Stimulated activated CD4-positive, alpha-beta T cell treated with anti-CD3 and anti-CD28 coated beads, Interleukin-12 subunit alpha, Interleukin-12 subunit beta, amount 100 ng/mL, for 24 hours (primary cell): ENCODE measurements at places on chromosomes 3 and 15.

GRCh38 chr3:113829576-113830354 is 8.8 kb upstream of the GRAMD1C start:
- no peak for DNase-seq

DNA sequence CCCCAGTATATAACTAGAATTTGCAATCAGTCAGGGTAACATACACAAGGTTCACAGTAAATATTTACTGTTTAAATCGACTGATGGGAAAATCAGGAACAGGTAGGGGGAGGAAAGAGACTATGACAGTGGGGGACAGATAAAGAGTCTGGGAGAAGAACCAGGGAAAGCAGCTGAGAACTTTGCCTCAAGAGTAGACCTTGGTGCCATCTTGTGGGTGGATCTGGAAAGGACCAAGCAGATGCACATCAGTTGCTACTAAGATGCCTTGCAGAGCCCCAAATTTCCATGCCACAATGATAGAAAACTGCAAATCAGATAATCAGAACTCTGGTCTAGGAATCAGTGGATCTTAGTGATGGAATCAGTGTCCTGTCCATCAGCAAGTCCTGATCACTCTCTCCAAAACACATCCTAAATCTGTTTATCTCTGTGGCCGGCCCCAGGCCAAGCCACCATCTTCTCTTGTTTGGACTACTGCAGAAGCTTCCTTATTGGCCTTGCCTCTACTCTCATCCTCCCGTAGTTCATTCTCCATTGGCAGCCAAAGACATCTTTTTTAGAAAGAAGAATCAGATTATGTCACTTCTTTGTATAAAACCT is 62.7 kb downstream of the PDE8A start:
- DNase-seq = no peak

GRCh38 chr3:188854772-188855149 is 317.0 kb upstream of the TPRG1 start:
- no peak for DNase-seq

DNA sequence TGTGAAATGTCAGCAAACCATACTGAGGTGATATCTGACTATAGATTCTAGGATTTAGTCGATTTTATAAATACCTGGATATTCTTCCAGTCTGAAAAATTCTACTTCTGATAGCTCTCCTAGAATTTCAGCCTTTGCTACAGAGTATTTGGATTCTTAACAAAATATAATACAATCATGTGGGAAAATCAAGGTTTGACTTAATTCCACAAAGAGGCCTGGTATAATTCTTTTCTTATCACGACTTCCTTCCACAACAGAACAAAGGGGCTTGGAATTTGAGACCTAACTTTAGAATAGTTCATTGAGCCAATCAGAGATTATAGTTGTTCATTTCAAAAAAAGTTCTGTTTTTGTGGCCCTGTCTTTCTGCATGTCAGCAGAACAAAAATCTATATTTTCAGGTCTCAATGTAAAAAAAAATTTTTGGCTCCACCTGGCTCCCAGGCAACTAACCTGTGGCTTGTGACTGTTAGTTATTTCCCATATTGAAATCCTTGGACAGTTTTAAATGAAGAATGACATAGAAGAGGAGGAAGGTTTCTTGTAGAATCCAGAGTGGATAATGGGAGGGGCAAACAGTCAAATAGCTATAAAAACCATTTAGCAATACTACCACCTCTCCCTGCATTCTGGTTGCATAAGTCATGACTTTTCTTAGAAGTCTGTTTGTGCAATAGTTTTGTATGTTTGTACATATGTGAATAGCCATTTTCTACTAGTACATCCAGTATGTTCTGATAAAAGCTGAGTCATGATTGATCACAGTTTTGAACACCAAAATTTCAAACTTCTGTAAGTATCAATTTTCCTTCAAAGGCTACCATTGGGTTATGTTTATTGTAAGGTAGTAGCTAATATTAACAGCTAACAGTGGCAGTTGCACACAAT is 4.0 kb downstream of the TM4SF1 start:
- DNase-seq = no peak

- no peak for DNase-seq
Measured at GRCh38 chr15:53576841-53577240, 182.6 kb downstream of the WDR72 start.

DNA sequence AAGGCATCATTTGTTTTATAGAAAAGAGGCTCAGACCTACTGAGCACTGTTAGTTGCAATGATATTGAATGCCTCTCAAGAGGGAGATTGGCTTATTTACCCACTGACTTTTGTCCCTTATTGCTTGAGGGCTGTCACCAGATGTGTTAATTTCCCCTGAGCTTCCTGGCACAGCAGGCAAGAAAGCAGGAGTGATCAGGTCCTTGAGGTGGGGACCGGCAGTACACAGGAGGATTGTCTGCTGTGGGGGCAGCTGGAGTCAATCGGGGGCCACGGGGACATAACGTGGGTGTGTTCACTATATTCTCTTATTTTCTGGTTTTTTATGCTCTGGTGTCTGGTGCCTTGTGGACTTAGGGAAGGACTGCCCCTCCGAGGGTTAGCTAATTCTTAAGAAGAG is 44.6 kb downstream of the GASK1A start:
- no peak for DNase-seq

DNA sequence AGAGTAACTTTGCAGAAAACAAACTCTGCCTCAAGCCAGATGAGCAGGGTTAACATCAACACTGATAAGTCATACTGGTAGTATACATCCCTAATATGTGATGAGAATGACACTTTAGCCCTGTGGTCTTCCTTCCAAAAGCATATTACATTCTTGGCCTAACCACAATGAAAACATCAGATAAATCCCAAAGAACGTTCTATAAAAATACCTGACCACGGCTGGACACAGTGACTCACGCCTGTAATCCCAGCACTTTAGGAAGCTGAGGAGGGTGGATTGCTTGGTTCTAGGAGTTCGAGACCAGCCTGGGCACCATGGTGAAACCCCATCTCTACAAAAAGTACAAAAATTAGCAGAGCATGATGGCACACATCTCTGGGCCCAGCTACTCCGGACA is 4.7 kb downstream of the TMCC1 start:
- no peak for DNase-seq

DNA sequence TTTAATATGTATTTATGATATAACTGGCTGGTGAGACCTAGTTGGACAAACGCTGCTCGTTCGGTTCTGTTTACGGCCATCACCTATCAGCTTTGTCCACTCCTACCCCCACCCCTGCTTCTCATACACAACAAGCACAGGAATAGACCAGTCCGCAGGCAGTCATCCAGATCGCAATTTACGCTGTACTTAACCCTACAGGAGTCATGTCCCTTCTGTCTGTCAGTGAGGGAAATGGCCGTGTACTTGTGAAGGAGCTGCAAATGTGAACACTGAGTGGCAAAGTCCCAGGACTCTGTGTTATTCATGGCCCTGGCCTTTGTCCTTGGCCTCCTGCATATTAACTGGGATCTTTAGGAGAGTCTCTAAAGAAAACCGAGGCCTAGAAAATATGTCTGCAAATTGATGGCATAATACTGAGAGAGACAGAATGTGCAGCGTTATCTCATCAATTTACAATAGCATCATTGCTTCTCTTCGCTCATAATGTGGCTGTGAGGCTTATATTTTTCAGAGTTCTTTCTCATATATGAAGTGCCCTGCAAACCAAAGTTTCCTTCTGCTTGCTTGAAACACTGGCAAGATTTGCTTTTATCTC is 7.2 kb upstream of the ABHD10 start:
- no peak for DNase-seq

- no peak for DNase-seq
Measured at GRCh38 chr3:3615533-3615932, 183.7 kb upstream of the LRRN1 start.

DNA sequence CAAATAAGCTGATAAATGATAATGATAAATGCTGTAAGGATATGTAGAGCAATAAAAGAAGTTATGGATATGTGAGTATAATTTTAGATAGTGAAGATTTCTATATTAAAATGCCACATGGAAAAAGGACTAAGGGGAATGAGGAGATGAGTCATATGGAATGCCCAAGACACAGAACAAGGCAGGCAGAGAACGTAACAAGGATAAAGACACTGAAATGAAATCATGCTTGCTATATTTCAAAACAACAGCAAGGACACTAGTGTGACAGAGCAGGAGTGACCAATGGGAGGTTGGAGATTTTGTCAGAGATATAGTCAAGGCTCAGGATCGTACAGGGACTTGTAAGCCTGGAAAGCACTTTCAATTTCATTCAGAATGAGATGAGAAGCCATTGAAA is 621.5 kb upstream of the SEMA6D start:
- DNase-seq = no peak

DNA sequence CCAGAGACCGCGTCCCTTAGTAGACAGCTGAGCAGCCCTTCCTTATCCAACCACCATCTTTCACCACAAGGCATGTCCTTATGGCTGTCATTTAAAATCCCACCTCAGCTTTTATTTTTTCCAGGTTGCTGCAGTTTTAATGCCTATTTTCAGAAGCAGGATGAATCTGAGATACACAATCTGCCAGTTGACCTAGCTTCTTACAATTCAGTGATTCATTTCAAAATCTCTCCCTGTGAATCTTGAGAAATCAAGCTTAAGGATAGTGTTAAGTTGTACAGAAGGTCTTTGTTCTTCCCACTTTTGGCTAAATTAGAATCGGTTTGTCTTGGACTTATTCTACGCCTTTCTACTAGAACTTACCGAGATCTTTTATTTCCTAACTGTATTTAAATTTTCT is 522.3 kb upstream of the CFAP20DC start:
- DNase-seq = no peak

- no peak for DNase-seq
Measured at GRCh38 chr3:20846832-20847231, 660.8 kb upstream of the SGO1 start.
